Central memory CD8-positive, alpha-beta T cell (primary cell): ENCODE measurements at places on chromosomes 4 and X.
A peak's percentile ranks its signal among the peaks of the same experiment; 100 is the strongest.

- H3K27ac ChIP-seq: peak overlapping the region; percentile 84
- H3K4me3 ChIP-seq: peak overlapping the region; percentile 93
- no peaks in the 10 kb centered on the region for H3K27me3 ChIP-seq
- peaks cover 29% of the 10 kb centered on the region for H3K4me1 ChIP-seq
- H3K36me3 ChIP-seq: peaks cover 1% of the 10 kb centered on the region
Measured at GRCh38 chrX:55452833-55453124, 852 bp downstream of the MAGEH1 start.

DNA sequence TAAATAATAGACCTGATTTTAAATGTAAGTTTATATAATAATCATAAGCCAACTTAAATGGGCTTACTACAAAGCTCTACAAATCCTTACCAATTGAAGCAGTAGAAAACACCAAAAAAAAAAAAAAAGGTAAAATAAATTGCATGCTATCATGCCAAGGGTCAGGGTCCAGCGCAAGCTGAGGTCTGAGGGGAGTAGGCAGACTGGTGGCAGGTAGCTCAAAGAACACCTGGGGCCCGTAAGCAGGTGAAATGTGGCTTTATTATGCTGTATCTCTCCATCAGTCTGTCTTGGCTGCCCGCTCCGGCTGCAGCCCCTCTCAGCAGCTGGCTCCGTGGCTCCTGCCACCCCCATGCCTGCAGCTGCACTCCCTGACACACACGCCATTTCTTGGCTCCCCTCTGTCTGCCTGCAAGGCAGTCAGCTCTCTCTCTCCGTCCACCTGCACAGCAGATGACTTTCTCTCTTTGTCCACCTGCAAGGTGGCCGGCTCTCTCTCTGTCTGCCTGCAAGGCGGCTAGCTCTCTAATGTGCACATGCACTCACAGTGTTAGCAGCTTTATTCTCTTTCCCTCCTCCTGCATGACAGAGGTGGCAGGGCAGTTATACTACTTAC lies 209.4 kb upstream of the UGT8 start:
- no peak overlapping the region for H3K4me3 ChIP-seq
- no peak for DNase-seq
- H3K4me1 ChIP-seq: no peaks in the 10 kb centered on the region

DNA sequence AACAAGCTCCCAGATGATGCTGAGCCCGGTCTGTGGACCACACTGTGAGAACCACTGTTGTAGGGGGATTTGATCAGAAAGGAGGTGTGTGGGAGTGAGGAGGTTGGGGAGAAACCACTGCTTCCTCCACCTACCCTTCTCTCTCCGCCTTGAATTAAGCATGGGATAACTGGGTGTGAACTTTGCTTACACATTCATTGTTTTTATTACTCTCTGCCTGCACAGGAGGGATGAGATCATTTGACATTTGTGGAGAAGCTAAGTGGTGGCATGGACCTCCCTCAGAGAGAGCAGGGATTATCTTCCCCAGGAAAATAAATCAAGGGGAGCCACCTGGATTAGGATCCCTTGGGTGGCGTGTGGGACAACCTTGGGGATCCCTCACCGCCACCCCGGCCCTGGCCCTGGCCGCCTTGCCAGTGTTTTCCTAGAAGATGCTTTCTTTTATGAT lies 212.1 kb upstream of the ATP6AP2 start:
- H3K27me3 ChIP-seq: no peaks in the 10 kb centered on the region
- no peak for DNase-seq
- H3K4me1 ChIP-seq: no peaks in the 10 kb centered on the region
- H3K4me3 ChIP-seq: no peak overlapping the region
- H3K36me3 ChIP-seq: no peaks in the 10 kb centered on the region
- no peak overlapping the region for H3K27ac ChIP-seq

- H3K27ac ChIP-seq: peak within 1 kb of the TSS; percentile 85
- peak; percentile 22 for DNase-seq
- H3K36me3 ChIP-seq: peaks cover 3% of the 10 kb centered on the region
- H3K4me3 ChIP-seq: peak within 1 kb of the TSS; percentile 75
- H3K27me3 ChIP-seq: no peaks in the 10 kb centered on the region
Measured at GRCh38 chrX:103607364-103608305, at the start of gene TCEAL3. TCEAL3 (plus strand) TSS chrX:103607963; CDS start chrX:103609065, 1,102 bp downstream.

DNA sequence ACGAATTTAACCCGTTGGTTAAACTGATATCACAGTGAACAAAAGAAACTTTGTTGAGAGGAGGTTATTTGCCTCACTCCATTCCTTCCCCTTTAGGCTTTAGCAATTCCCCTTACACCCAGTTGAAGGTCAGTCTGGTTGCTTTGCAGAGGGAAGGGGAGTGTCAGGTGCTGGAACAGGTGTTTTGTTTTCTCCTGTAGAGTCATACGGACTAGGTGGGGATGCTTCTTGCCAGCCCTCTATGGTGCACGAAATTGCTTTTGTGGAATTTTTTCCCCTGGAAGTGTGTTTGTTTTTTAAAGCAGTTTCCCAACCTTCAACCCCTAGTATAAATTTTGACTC lies 33.1 kb downstream of the DLG3 start:
- H3K27me3 ChIP-seq: no peaks in the 10 kb centered on the region
- H3K27ac ChIP-seq: no peak overlapping the region
- H3K4me1 ChIP-seq: peaks cover 5% of the 10 kb centered on the region
- no peak overlapping the region for H3K4me3 ChIP-seq
- H3K36me3 ChIP-seq: peaks cover 3% of the 10 kb centered on the region
- no peak for DNase-seq

DNA sequence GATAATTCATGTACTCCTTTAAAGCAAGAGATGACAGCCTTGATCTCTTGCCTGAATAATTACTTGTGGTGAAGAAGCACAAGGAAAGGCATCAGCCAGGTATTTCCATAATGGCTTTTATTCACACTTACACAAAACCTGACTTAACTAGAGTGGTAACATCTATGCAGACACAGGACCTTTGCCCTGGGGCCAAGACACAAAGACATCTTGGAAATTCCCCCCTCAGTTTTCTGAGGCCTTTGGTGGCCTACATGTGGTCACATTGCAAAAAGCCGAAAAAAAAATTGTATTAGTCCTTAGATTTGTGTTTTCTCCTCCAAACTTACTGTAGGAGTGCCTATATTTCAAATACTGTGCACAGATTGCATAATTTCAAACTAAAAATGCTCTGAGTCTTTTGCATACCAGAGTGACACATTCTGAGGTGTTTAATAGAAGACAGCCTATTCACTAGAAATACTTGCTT lies 172.4 kb downstream of the PDGFC start:
- H3K36me3 ChIP-seq: no peaks in the 10 kb centered on the region
- no peaks in the 10 kb centered on the region for H3K4me1 ChIP-seq
- DNase-seq: no peak
- no peak overlapping the region for H3K4me3 ChIP-seq
- H3K27ac ChIP-seq: no peak overlapping the region

DNA sequence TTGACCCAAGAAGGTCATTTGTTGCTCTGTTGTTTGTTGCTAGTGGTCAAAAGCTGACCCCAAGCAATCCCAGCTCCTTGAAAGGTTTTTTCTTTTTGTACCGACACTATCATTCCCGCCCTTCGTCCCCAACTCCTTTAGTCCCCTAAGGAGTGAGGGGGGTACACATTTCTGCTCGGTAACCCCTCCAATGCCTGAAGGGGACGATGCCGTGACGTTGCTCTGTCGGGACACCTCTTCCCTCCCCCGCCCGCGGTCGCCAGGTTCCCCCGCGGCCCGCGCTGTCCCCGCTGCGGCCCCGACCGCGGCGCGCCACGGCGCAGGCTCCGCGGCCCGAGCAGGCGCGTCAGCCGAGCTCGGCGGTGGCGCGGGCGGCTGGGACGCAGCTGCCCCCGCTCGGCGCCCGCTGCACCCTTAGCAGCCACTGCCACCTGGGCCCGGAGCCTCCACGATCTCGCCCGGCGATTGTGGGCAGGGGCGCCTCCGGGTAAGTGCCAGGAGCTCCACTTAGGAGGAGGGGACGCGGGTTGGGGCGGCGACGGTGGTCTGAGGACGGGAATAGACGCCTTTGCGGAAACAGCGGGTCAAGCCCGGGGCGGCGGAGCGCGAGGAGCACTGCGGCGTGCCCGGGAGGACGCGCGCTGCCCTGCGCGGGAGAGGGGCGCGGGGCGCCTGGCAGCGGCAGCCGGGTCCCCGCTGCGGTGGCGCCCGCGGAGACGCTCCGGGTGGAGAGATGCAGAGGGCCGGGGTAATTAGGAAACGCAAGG lies at the start of gene GLRB:
GLRB (plus strand) TSS at position 340 of the 767 bp plus-strand sequence. CDS start 1,875 bp downstream, outside the sequence.
- no peak for DNase-seq
- no peak within 1 kb of the TSS for H3K27ac ChIP-seq
- no peaks in the 10 kb centered on the region for H3K36me3 ChIP-seq
- H3K4me1 ChIP-seq: no peaks in the 10 kb centered on the region

DNA sequence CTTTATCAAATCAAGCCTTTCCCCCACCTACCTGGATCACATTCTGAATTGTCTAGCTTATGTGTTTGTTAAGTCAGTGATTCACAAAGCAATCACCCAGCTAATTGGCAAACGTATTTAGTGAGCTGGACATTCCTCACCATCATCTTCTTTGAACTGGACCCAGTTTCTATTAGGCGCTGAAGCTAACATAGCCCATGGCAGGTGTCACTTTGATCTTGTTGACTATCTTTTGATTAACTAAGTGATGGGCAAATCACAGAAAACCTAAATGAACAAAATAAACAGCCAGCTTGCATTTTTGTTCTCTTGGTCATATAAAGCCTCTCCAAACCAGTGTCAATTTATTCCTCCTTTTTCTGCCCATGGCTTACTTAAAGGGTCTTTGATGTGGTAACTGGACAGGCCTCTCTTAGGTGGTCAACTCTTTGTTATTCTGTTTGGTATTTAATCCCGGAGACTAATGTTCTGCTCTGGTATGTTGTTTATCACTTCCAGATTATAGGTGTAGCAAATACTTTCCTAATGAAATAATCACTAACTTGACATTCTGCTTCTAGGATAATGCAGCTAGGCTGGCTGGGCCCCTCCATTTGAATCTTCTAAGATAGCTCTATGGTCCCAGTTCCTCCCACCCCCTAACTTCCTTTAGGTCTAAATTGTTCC lies 105.3 kb upstream of the SMIM10 start:
- H3K27ac ChIP-seq: no peak overlapping the region
- H3K4me1 ChIP-seq: no peaks in the 10 kb centered on the region
- H3K36me3 ChIP-seq: no peaks in the 10 kb centered on the region
- no peak for DNase-seq
- H3K4me3 ChIP-seq: no peak overlapping the region

GRCh38 chrX:142076633-142077032 lies 128.5 kb downstream of the MAGEC2 start:
- H3K27ac ChIP-seq: no peak overlapping the region
- H3K4me3 ChIP-seq: no peak overlapping the region
- DNase-seq: no peak
- no peaks in the 10 kb centered on the region for H3K36me3 ChIP-seq
- no peaks in the 10 kb centered on the region for H3K4me1 ChIP-seq

GRCh38 chr4:10161840-10162239 lies 45.2 kb upstream of the WDR1 start:
- peak overlapping the region; percentile 43 for H3K4me3 ChIP-seq
- no peaks in the 10 kb centered on the region for H3K36me3 ChIP-seq
- H3K4me1 ChIP-seq: peaks cover 11% of the 10 kb centered on the region
- H3K27ac ChIP-seq: no peak overlapping the region
- no peak for DNase-seq
- H3K27me3 ChIP-seq: peaks cover 5% of the 10 kb centered on the region

DNA sequence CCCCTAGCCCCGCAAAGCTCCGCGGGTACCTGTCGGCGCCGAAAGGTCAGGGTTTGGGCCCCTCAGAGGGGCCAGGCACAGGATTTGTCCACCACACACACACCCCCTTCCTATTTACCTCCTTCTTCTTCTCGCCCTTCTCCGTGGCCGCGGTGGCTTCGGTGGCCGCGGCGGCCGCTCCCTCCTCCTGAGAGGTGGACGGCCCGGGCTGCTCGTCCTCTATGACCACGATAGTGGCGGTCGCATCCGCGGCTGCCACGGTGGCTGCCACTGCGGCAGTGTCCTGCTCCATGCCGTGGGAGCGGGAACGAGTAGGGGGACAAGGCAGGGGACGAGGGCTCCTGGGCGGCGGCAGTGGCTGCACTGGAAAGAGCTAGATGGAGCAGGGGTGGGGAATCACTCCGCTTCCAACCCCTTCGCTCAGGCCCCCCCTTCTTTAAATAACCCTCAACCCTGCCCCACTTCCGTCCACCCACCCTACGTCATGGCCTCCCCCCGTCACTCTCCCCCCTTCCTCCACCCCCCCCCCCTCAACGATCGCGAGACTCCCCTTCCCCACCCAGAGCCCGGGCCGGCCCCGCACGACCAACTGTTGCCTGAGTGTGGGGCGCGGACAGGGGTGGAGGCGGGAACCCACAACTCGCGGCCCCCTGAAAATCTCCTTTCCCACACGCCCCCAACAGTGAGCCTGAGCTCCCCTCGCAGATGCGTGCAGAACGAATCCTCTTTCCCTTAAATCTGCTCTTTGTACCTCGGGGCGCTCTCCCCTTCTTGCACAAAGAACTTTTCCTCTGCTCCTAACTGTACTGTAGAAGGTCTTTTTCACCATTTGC lies at the start of gene SMARCA1:
SMARCA1 (minus strand) TSS at position 412 of the 833 bp plus-strand sequence; CDS start at position 292, 120 bp downstream.
- H3K4me1 ChIP-seq: peaks cover 5% of the 10 kb centered on the region
- peak within 1 kb of the TSS; percentile 62 for H3K27ac ChIP-seq
- peak within 1 kb of the TSS; percentile 81 for H3K4me3 ChIP-seq
- peaks cover 8% of the 10 kb centered on the region for H3K27me3 ChIP-seq
- peaks cover 2% of the 10 kb centered on the region for H3K36me3 ChIP-seq
- DNase-seq: no peak

DNA sequence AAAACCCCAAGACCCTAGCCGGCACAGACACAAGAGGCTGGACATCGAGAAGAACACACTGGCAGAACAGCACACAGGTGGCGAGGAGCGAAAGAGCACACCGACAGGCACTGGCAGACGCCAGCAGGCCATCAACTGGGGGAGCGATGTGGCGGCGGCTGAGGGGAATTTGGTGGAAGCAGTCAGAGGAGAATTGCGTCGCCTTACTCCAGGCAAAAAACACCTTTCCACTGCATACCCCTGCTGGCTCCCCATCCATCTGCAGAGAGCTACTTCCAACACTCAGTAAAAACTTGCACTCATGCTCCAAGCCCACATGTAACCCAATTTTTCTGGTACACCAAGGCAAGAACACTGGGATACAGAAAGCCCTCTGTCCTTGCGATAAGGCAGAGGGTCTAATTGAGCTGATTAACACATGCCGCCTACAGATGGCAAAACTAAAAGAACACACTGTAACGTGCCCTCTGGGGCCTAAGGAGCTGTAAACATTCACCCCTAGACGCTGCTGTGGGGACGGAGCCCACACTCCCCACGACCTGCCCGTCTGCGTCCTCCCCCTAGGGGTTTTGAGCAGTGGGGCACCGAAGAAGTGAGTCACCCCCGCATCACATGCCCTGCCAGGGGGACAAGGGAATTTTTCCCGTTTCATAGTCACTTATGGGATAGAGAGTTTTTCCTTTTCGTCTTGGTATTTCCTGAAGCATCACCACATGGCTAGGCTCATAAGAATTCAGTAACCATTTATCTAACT lies 262.3 kb downstream of the KCTD8 start:
- H3K36me3 ChIP-seq: no peaks in the 10 kb centered on the region
- H3K27ac ChIP-seq: no peak overlapping the region
- H3K4me1 ChIP-seq: no peaks in the 10 kb centered on the region
